ENCODE measurements at places on chromosomes 3 and 15.

- DNase-seq = no peak
These were observed 30.6 kb downstream of the SLC49A4 start for GRCh38 chr3:122825460-122825859.

DNA sequence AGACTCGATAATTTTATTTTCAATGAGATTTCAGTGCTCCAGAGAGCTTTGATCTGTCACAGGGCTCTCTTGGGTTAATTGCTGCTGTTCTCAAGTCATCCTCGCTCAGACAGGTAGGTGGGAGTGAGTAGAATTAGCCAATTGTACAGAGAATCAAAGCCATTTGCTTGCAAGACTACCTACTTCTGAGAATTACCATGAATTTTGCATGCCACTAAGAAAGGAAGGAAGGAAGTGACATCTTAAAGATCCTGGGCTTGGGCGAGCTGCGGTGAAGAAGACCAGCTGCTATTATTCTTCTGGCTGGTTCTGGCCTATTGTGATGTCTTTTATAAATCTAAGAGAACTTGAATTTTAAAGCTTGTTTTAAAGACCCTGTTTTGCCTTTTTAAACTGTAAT, 154.1 kb upstream of the LPP start:
- no peak for DNase-seq

- no peak for DNase-seq
These were observed 551.3 kb downstream of the NSUN3 start for GRCh38 chr3:94614192-94614591.

- no peak for DNase-seq
These were observed 232.7 kb downstream of the IGSF11 start for GRCh38 chr3:118801899-118802298.

DNA sequence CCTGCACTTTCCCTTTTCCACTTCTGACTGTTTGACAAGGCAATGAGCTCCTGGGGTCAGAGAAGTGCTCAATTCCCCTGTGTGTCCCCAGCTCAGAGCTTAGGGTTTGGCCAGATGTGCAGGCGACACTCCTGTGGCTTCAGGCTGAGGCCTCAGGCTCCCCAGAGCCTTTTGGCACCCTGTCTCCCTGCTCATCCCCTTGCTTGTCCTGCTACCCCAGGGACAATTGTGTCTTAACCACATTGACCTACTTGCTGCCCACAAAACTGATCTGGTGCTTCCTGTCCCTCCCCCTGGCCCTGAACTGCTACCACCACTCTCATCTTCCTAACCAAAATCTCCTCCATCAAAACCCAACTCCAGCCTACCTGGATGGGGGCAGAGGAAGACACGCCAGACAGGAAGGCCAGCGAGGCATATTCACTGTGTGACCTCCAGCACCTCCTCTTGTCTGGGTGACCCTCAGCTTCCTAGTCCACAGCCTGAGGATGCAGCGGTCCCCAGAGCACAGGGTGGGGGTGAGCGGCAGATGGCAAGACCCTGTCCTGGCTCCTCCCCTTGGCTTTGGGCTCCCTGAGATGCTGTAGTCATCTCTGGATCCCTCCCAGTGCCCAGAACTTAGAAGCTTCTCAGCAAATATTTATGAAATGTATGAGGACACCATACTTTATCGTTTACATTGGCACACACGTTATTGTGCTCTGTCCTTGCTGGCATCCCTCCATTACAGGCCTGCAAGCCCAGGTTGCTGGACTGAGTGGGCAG, 98.9 kb upstream of the SLC6A6 start:
- peak; percentile 57 for DNase-seq

DNA sequence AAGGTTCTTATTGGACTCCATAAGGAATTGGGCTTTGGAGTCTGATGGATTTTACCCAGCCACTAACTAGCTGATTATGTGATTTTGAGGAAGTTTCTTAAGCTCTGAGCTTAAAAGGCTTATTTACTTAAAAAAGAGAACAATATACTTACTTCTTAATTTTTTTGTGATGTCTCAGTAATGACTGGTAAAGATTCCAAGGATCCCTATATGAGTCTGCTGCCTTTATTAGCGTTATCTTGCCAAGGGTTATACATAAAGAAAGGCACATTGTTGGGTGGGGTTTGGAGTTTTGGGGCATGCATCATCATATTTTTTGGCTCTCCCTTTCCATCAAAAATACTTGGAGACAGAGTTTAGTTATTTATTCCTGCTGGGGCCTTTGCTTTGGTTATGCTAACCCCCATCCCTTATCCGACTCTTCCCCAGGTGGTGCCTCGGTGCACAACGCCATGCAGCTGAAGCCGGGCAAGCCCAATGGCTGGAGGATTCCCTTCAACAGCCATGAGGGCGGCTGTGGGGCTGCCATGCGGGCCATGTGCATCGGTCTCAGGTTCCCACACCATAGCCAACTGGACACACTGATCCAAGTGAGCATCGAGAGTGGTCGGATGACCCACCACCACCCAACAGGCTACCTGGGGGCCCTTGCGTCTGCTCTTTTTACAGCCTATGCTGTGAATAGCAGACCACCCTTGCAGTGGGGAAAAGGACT, 6.7 kb downstream of the ADPRH start:
- peak; percentile 79 for DNase-seq

DNA sequence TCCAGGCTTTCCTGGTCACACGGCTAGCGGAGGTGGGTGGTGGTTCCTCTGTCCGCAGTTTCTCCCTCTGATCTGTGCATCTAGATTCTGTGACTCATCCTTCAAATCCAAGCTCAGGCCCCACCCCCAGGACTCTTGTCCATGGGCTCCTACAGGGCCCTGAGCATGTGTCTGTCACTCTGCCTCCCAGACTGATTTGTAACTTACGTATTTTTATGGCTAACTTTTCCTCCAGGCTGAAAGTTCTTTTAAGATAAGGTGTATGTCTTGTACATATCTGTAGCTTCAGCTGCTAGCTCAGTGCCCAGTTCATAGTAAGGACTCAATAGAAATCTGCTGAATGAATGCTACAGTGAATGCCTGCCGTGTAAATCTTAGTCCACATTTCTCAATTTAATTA, 8.0 kb downstream of the ESYT3 start:
- peak; percentile 78 for DNase-seq

DNA sequence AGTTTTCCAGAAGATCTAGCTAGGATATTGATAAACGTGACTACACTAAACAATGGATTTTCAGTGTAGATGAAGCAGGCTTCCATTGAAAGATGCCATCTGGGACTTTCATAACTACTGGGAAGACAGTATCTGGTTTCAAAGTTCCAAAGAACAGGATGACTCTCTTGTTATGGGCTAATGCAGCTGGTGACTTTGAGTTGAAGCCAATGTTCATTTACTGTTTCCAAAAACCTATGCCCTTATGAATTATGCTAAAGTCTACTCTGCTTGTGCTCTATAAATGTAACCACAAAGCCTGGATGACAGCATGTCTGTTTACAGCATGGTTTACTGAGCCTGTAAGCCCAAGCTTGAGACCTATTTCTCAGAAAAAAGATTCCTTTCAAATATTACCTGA, 245.4 kb downstream of the GBE1 start:
- DNase-seq = no peak

DNA sequence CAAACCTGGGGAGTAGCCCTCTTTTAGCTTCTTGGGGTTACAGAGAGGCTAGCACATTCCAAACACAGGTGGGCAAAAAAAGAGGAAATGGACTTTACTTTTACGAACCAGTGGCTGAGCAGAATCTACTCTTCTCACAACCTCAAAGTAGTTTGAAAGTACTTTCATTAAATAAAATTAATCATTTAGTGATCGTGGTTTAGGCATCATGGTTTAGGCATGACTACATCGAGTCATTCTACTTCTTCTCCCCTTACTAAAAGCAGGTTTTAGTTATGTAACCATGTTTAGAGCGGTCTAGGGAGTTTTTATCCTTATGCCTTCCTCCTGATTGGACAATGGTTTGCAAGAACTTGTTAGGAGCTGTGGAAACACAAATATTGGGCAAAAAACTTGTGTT, 2.5 kb upstream of the GREM1 start:
- DNase-seq = no peak

DNA sequence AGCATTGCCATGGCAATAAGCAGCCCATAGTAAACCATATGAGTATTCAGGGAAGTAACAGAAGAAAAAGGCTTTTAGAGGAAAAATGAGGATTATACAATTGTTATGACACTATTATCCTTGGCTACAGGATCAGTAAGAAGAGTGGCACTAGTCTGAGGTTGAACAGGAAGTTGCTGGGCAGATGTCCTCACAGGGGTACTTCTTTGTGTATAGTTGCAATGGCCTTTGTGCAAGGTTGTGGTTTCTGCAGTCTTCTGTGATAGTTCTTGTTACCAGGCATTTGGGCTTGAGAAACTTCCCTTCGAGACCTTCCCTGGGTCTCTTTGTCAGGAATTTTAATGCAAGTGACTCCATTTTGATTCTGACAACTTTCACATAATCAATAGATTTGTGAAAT, 100.6 kb upstream of the ATP11B start:
- no peak for DNase-seq

- no peak for DNase-seq
These were observed 79.5 kb upstream of the EIF1B start for GRCh38 chr3:40229963-40230362.

DNA sequence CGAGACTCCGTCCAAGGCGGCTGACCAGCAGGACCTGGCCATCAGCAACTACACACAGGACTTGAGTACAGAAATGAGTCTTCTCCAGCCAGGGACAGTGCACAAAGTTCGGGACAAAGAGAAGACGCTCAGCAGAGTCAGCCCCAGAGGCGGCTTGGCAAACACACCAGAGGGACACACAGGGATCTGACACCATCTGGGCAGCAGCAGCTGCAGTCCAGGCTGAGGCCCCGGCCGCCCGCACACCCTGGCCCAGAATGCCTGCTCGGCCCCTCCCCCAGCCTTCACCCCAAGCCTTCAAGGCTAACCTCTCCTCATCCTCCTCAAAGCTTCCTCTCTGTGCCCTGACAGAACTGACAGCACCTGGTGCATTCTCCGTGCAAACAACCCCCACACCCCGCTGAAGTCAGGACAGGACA, 61.1 kb downstream of the XXYLT1 start:
- peak; percentile 51 for DNase-seq

DNA sequence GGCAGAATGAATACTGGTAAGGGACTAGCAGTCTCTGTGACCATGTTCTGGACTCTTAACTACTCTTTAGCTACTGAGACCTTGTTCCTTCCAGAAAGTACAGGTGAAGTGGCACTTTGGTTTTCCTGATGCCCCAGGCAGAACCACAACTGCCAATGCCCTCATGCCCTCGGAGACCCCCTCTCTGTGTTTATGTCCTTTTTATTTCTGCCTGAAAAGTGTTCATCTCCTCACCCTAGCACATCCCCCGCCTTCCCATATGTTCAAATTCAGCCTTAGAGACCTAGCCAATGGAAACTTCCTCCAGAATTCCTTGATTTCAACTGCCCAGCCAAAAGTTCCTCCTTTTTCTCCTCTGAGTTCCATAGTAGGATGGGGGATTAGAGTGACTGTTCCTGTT, 23.3 kb upstream of the RASGRF1 start:
- no peak for DNase-seq

GRCh38 chr3:51379301-51379700, 5.8 kb upstream of the MANF start:
- no peak for DNase-seq

DNA sequence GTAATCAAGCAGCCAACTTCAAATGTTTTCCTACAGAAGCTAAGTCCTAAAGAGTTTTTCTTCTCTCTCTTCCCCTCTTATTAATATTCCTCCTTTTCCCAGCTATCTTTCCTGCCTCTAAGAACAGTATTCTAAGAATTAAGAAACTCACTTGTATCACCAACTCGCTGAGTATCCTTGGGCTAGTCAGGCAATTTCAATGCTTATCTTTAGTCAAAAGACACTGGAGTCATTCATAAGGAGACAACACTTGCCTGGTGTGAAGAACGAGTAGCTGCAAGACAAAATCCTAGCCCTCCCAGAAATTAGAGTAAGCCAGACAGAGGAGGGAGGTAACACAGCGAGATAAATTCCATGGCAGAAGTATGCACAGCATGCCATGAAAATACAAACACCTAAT, 10.7 kb downstream of the VGLL4 start:
- no peak for DNase-seq

- DNase-seq = peak; percentile 55
These were observed 36.4 kb downstream of the ZNF710 start for GRCh38 chr15:90037511-90037860.

- peak; percentile 79 for DNase-seq
These were observed 45.6 kb upstream of the NDUFB4 start for GRCh38 chr3:120550546-120550945.

GRCh38 chr3:183381179-183381578, 47.2 kb downstream of the MCF2L2 start:
- peak; percentile 19 for DNase-seq

GRCh38 chr3:128217702-128218547, 64.6 kb downstream of the EEFSEC start:
- no peak for DNase-seq

DNA sequence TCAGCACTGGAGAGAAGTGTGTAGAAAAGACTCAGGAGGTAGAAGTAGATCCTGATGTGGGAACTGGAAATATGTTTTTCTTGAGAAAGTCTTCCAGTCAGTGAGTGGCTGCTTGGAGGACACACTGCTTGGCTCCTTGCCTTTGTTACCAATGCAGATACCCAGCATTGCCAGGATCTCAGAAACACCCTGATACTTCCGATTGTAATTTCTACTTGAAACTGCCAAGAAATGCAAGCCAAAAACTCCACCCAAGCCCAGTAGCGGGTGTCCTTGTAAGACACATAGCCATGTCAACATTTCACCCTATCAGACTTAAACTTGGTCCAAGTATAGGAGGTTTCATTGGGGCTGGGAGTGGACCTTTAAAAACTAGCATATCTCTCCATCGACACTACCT, 141.8 kb downstream of the ALDH1A2 start:
- DNase-seq = no peak

GRCh38 chr3:144502402-144502801, 530.8 kb downstream of the DIPK2A start:
- DNase-seq = no peak

GRCh38 chr3:184455991-184456390, 76.1 kb downstream of the CHRD start:
- no peak for DNase-seq

- no peak for DNase-seq
These were observed 28.9 kb upstream of the CD200R1L start for GRCh38 chr3:112875561-112875960.

GRCh38 chr3:123258359-123258758, 56.6 kb downstream of the SEC22A start:
- no peak for DNase-seq

- DNase-seq = no peak
These were observed 3.0 kb downstream of the CFAP20DC start for GRCh38 chr3:59046839-59047238.

DNA sequence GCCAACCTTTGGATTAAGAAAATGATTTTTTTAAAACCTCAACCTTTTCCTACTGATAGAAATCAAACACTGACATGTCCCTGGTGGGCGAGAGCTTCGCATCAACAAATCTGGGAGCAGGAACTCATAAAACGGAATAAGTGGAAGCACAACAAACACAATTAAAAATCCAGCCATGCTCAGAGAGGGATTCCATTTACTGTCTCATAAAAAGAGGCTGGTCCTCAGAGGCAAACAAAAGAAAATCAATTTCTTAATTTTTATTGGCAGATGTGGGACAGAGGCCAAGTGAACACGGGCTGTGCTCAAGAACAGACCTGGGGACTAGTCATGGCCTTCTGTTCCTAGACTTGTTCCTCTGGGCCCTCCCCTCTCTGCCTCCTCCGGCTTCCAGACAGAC, 214.5 kb downstream of the NTRK3 start:
- no peak for DNase-seq

- peak; percentile 34 for DNase-seq
These were observed 88.1 kb downstream of the MECOM start for GRCh38 chr3:169575381-169575780.

GRCh38 chr3:86056962-86057361, 934.0 kb downstream of the VGLL3 start:
- DNase-seq = no peak

GRCh38 chr15:84669726-84670125, 11.7 kb upstream of the NMB start:
- peak; percentile 80 for DNase-seq

Data from fibroblast of skin of back (primary cell).